ENCODE measurements at places on chromosomes 11 and 22.

DNA sequence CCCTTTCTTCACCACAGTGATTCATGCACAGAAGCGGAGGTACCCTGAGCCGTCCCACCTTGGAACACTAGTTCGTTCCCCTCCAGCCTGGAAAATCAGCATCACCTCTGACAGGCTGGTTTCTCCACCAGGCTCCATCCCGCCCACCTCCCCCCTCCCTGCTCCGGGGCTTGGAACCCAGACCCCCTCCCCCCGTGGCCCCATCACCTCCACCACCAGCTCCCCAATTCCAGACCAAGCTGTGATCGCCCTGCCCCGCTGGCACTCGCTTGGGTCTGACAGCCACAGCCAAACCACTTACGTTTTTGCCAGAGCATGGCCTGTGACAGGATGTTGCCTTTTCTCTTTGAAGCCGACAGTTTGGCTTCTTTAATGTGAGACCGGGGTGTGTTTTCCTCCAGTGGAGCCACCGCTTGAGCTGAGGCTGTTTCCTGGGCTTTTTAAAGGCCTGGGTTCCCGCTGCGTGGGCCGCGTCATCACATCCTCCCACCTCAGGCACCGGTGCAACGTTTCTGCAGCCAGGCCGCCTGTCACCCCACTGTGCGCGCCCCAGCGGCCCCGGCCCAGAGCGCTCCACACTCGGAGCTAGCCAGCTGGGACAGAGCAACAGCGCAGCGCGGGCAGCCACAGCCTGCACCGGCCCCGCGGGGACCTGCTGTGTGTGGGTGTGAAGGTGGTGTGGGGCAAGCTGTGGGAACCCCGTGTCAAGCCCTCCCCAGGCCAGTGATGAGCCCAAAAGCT is at the start of gene POU2AF1:
Gene POU2AF1, minus strand, starts transcription at position 415 of the 741 bp plus-strand sequence. Its CDS starts 98 bp downstream, at position 317.
- DNase-seq = no peak

GRCh38 chr22:29555065-29555644 is 1.6 kb upstream of the THOC5 start:
- no peak for DNase-seq

DNA sequence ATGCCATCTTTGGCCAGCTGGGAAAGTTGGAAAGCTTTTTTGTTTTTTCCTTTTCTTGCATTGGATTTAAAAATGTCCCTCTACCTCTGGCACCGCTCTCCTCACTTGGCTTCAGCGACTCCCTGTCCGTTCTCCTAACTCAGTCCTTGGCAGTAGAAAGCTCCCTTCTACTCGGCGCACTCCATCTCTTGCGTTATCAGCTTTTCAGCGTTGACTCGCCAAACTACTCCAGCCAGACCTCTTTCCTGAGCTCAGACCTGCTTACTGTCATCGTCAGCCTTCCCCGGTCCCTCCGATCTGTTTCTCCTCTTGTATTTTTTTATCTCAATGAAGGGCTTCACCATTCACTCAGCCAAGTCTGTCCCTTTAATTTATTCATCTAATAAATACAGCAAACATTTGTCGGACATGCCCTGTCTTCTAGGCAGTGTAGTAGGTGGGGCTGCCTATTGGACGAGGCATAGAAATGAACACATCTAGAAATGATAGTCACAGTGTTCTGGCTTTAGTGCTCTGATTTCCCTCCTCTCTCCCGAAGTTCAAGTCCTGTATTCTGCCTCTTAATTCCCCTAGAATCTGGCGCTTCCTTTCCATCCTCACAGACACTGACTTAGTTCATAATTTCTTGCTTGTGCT is 839 bp downstream of the CEP164 start:
- no peak for DNase-seq

DNA sequence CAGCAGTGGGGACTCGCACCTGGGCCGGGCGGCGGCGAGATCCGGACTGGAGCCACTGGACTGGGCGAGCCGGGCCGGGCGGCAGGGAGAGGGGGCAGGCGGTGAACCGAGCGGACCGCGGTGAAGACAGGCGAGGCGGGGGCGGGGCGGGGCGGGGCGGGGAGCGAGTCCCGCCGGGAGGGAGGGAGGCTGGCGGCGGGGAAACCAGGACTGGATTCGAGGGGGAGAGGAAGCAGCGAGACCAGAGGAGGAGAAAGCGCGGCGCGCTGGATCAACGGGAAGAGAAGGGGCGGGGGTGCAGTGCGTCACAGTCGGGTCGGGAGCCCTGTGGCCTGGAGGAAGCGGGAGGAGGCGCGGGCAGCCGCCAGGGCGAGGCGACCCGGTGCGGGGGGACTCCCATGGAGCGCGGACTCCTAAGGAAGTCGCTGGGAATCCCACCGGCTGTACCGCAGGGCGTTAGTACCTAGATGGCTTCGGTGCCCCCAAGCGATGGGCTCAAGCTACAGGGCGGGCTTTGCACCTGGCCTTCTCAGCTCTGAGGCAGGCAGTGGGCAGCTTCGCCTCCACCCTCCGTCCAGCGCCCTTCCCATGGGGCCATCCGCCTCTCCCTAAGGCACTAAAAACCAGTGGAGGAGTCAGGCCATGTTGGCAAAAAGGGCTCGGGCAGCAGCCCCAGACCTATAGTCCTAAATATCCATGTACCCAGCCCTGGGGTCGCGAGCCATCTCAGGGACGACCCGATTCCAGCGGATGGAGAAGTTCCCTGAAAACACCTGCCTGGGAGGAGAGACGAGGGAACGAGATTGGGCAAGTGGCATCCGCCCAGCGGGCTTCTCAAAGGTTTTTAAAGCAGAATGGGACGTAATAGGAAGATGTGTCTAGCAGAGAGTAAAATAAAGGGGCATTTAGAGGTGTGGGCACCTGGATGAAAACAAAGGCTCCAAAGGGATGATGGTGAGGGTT is at the start of gene TMEM121B:
Gene TMEM121B, minus strand, starts transcription at position 128 of the 963 bp plus-strand sequence. CDS start 233 bp downstream, outside the sequence.
- peak; percentile 91 for DNase-seq

DNA sequence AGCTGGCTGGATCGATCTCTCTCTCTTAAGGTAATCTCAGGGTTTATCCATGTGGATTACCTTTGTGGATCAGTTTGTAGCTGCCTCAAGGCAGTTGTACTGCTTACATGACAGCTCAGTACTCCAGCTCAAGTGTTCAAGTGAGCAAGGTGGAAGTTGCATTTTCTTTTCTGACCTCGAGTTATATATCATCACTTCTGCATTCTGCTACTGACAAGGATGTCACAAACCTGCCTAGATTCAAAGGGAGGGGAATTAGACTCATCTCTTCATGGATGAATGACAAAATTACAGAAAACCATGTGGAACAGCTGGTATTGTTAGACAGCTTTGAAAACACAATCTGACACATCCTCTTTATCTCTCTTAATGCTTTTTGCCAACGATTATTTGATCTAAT is 6.1 kb upstream of the TCN2 start:
- DNase-seq = no peak

DNA sequence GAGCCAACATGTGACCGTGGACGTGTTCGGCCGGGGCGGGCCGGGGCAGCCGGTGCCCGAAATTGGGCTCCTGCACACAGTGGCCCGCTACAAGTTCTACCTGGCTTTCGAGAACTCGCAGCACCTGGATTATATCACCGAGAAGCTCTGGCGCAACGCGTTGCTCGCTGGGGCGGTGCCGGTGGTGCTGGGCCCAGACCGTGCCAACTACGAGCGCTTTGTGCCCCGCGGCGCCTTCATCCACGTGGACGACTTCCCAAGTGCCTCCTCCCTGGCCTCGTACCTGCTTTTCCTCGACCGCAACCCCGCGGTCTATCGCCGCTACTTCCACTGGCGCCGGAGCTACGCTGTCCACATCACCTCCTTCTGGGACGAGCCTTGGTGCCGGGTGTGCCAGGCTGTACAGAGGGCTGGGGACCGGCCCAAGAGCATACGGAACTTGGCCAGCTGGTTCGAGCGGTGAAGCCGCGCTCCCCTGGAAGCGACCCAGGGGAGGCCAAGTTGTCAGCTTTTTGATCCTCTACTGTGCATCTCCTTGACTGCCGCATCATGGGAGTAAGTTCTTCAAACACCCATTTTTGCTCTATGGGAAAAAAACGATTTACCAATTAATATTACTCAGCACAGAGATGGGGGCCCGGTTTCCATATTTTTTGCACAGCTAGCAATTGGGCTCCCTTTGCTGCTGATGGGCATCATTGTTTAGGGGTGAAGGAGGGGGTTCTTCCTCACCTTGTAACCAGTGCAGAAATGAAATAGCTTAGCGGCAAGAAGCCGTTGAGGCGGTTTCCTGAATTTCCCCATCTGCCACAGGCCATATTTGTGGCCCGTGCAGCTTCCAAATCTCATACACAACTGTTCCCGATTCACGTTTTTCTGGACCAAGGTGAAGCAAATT is 1.8 kb downstream of the FUT4 start:
- DNase-seq = peak; percentile 74

GRCh38 chr11:26201411-26201810 is 130.5 kb upstream of the ANO3 start:
- no peak for DNase-seq

DNA sequence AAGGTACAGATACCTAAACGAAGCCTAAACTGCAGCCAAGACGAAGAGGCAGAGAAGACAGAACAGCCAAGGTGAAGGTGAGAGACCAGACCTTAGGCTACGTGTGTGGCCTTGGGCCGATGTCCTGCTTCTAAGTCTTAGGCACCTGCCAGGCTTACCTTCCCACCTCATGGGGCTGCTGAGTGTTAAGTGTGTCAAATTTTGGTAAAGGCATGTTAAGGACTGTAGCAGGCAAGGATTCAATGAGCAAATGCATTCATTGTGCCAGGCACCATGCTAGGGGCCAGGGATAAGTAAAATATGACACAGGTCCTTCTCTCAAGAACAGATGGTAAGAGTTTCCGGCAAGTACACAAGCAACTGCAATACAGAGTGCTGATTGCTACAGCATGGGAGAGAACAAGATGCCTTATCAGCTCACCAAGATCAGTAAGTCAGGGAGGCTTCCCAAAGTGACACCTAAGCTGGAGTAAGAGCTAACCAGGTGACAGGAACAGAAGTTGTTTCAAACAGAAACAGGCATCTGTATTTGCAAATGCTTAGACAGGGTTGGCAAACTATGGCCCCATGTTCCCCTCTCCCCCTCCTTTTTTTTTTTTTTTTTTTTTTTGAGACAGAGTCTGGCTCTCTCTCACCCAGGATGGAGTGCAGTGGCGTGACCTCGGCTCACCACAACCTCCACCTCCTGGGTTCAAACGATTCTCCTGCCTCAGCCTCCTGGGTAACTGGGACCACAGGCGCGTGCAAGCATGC is 46.7 kb downstream of the CLTCL1 start:
- DNase-seq = no peak

DNA sequence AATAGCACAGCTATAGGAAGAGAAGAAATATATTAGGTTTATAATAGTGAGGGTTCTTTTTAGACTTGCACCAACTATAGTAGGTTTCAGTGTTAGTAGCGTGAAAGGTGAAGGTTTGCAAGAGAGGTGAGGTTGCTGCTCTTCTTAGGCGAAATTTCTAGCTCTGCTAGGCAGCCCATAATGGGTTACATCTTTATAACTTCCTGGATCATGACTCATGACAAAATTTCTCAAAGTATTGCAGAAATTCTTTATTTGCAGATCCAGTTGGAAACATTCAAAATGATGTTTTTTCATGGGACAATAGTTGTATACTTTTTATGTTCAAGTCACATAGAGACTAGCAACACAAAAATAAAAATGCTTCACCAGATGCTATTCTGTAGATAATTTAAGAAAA is 260.0 kb downstream of the SOX6 start:
- DNase-seq = no peak

DNA sequence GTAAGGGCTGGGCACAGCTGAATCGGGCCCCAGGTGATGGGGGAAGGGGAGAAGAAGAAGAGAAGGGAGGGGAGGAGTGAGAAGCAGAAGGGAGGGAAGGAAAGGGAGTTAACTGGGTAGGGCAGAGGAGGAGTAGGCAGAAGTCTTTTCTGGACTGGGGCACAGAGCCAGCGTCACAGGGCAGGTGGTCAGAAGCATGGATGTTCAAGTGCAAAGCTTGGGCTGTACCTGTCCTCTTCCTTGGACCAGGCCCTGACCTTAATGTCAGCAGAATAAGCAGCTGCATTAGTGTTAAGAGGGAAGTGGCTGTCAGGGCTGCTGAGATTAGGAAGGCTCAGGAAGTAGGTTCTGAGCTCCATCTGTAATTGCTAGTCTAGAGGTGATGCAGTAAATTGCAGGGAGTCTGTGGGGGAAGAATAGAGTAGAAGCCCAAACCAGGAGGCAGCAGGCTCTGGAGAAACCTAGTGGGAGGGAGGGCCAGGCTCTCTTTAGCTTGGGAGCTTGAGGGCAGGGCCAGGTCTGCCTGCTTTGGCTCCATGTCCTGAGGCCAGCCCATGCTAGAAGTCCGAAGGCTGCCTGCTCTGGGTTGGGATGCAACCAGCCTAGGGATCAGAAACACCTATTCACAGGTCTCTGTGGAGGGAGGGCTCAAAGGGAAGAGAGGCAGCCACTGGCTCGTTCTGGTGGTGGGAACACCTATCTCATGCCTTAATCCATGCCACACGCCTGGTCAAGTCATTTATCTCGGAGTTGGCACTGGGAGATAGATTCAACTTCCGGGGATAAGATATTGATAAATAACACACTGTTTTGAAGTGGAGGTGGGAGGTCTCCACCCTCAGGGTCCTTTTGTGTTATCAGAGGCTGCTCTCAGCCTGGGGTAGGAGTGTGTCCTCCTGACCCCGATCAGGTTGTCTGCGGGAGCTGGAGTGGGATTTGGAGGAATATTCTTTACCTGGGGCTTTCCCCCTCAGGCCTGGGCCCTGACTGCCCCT is 1.7 kb upstream of the UCP3 start:
- DNase-seq = no peak

- DNase-seq = no peak
Measured at GRCh38 chr11:121933694-121934093, 182.3 kb downstream of the BLID start.

- DNase-seq = no peak
Measured at GRCh38 chr22:49449811-49450446, 377.7 kb downstream of the BRD1 start.

GRCh38 chr11:11993839-11994238 is 14.6 kb downstream of the DKK3 start:
- no peak for DNase-seq

- DNase-seq = no peak
Measured at GRCh38 chr22:43867839-43868635, 5.7 kb upstream of the SULT4A1 start.

DNA sequence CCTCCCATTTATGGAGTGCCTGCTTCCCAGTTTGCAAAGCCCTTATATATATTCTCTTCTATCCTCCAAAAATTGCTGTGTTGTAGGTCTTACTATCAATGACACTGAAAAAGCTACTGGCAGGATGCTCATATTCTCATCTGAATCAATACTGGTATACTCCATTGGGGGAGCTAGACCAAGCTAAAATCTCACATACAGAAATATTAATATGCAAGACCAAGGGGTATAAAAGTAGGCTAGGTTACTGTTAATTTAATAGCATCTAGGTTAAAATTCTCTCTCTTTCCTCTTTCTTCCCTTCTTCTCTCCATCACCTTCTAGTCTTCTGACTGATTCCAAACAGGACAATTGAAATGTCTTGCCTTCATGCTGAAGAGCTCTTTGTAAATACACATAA is 17.1 kb upstream of the BDNF start:
- no peak for DNase-seq

- no peak for DNase-seq
Measured at GRCh38 chr11:114075891-114076441, 16.5 kb downstream of the ZBTB16 start.
